ENCODE measurements at places on chromosomes 5 and 9.

DNA sequence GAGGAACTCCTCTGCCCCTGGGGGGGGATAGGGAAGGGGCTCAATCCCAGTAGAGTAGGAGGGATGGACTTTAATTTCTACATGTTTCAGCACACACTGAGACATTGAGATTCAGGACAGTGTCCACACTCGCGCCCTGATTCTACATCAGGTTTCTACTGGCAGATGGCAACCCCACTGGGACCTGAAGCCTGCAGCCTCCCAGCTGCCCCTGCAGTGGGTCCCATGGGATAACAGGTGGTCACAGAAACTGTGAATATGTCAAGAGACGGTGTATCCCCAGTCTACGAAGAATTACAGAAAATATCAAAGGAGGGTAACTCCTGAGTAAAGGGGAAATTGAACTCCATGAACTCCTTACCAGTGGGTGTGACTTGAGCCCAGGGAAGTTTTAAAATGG, 2.4 kb upstream of the TERT start:
- no peak for DNase-seq

DNA sequence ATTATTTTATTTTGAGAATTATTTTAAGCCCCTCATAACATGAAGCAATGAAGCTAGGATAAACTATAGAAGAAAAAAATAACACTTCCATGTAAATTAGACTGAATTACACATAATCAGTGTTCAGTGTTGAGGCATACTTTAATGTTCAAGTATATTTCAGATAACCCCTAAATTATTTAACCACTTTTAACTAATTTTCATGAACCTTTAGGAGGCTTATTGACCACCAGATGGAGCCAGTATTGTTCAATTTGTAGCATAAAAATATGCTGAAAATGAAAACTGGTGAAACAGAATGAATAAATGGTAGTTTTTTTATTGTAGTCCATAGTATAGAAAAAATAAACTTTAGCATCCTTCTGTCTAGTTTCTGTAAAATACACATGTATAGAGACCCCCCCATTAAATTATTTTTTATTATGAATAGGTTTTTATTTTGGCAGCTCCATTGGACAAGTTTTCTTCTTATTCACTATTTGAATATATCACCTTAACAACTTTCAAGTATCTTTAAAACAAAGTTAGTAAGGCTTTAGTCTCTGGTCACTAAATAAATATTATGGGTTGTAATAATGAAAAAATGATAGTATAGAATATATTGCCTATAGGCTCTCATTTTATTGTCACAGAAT, 190.1 kb downstream of the CWC27 start:
- DNase-seq: no peak

GRCh38 chr9:97046228-97046627, 7.3 kb upstream of the CTSV start:
- DNase-seq: no peak

DNA sequence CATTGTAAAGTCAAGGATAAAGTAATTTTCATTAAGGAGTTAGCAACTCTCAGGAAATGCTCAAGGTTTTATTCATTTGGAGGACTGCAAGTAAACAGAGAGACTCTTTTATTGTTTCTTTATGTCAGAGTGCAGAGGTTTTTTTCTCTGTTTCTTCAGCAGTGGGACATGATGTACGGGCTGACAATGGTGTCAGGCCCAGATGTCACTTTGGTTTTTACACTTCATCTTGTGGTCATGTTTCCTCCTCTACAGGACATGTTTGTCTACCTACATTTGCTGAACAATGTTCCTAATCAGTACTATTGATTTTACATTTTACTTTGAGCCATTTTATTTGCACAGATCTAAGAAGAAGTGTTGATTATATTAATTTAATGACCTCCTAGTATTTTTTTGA, 72.8 kb upstream of the PARP8 start:
- DNase-seq: no peak

DNA sequence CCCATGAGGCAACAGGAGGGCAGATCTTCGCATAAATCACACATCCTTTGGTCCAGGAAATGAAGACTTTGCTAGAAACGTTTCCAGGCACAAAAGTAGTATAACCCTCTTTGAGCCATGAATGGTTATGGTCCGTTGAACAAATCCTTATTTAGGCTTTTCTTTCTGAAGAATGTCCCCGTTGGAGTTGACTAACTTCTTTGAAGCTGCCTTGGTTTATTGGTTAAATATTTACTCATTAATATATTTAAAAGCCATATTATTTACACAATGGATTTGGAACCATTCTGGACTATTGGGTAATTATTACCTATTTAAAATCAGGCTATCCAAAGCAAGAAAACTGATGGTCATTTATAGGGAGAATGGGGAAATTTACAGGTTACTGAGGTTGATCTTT, 347.6 kb upstream of the SLC30A5 start:
- DNase-seq: no peak

DNA sequence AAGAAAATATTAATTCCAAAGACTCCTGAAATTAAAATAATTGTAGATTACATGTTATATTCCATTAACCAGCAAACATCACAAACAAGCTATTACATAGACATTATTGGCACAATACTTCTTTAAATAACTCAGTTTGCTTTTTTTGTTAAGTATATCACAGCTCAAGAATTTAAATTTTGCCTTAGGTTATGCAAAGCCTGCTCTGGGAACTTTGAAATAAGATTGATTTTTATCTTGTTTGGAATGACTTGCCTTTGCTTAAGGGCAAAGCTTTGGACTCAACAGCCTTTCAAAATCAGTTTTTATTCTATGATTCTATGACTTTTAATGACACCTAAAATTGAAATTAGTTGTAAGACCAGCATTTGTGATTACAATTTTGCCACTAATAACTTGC, 78.2 kb downstream of the ALDH7A1 start:
- DNase-seq: no peak

GRCh38 chr5:32018476-32019436, 155.4 kb downstream of the GOLPH3 start:
- no peak for DNase-seq

DNA sequence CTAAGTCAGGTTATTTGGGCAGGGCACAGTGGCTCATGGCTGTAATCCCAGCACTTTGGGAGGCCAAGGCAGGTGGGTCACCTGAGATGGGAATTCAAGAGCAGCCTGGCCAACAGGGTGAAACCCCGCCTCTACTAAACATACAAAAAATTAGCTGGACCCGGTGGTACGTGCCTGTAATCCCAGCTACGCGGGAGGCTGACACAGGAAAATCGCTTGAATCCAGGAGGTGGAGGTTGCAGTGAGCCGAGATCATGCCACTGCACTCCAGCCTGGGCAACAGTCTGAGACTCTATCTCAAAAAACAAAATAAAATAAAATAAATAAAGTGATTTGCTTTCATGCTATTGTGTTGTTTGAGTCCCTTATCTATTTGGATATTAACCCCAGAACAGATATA, 8.2 kb upstream of the FBXW2 start:
- no peak for DNase-seq

DNA sequence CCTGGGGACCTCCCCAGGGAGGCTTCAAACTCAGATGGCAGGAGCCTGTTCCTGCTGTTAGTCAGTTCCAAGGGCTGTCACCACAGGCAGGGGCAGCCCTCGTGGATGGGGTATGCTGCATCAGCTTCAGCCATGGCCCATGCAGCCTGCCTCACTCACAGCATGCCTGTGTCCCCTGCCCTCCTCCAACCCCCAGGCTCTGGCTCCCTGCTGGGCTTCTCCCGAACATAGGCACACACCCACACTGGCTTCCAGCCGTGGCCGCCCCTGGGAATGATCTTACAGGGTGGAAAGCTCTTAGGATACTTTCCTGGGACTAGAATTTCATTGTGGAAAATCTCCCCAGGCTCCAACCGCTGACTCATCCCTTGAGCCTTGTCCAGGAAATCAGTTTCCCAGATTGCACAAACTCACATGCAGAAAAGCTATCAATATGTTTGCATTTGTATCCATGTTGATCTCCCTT, 163.8 kb downstream of the SEC61B start:
- no peak for DNase-seq
